ENCODE measurements at places on chromosomes 5 and 9.

GRCh38 chr5:98986587-98986986, 57.8 kb upstream of the CHD1 start:
- DNase-seq: no peak

DNA sequence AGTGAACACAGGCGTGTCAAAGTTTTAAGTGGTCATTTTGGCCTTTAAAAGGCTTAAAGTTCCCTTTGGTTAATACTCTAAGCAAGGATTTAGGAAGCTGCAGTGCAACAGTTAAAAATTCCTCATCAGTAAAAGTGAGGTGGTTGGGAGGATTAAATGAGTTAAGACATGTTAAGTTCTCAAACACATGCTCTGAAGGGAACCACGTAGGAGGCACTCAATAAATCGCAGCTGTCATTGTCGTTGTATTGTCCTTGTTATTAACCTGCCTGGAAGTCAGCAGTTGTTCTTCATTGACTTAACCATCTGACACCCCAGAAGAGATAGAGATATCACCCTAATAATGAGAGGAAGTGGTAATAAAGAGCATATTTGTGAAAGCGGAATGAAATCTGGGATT, 247.5 kb downstream of the MARCHF11 start:
- DNase-seq: no peak

- DNase-seq: no peak
These were observed 16.0 kb downstream of the TLE1 start for GRCh38 chr9:81673310-81673709.

DNA sequence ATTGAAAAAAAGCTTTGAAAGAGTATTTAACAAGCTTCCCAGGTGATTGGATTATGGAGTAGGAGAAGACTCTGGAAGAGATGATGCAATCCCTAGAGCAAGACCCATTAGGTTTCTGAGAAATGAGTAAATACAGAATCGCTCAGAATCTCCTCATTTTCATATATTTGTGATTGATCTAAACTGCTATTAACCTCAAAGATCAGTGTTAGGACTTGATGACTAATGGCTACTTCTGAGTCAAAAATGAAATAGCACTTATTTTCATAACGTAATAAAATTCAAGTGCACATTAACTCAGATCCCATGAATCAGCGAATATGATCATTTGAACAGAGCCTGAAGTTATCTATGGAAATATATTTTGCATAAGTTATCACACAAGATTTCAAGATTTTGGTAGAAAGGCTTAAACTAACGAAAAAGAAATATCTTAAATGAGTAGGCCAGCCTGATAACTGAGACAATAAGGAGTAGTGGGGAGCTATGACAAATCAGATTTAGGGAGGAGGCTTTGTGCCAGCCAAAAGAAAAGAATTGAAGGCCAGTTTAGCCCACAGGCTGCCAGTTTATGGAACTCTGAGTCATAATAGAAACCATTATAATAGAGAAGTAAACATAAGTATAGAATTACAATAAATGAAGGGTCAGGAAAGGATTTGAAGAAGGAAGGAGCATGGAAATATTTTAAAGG, 106.7 kb upstream of the OSMR start:
- DNase-seq: no peak

- DNase-seq: no peak
These were observed 144.1 kb upstream of the LRRTM2 start for GRCh38 chr5:139019211-139019610.

- DNase-seq: no peak
These were observed 18.4 kb downstream of the GM2A start for GRCh38 chr5:151271336-151271735.

- no peak for DNase-seq
These were observed 41.0 kb downstream of the RNF180 start for GRCh38 chr5:64206653-64207052.

DNA sequence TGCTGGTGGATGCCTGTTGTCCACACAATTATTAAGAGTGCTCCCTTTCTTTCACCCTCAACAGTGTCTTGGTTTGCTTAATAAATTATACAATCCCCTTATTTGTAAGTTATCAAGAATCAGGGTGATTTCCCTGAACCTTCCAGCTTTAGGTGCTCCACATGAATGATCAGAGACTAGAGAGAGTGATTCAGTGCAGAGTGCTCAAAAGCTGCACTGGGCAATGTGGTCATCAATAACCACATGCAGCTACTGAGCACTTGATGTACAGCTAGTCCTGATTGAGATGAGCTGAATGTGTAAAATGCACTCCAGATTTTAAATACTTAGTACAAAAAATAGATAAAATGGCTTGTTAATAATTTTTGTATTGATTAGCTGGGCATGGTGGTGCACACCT, 76.8 kb upstream of the TRIO start:
- DNase-seq: no peak

GRCh38 chr5:10860645-10861422, 99.8 kb upstream of the DAP start:
- DNase-seq: no peak

DNA sequence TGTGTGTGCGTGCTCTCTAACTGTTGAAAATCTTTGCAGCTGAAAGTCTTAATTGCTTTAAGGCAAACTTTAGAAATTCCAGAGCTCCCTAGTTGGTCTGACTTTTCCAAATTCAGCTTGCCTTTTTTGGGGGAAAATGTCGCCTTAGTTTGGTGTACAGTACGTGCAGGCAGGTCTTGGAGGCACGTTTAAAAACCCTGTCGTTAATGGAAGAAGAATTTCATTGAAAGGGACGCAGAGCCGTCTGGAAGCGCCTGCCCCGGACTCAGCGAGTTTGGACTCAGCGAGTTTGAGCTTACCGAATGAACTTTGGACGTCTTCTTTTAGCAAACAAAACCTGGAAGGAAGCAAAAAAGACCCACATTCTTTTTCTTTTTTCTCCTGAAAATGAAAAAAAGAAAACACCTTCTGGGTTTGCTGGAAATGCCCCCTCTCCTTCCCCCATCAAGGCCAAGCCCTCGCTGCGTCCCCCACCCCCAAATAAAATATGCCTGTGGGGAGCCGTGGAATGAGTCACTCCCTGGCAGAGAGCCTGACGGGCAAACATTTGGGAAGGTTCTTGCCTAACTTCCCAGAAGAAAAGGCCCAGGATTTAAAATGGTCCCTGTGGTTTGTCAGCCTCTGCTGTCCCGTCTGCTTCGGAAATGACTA, 1.5 kb downstream of the NEK6 start:
- DNase-seq: no peak

- DNase-seq: no peak
These were observed 52.1 kb downstream of the ABCA1 start for GRCh38 chr9:104875897-104876296.

GRCh38 chr5:143072734-143073133, 302.6 kb downstream of the ARHGAP26 start:
- DNase-seq: no peak

GRCh38 chr5:125484272-125484741, 737.9 kb upstream of the ZNF608 start:
- no peak for DNase-seq

All from stimulated activated naive CD8-positive, alpha-beta T cell treated with anti-CD3 and anti-CD28 coated beads, Interleukin-15, Interleukin-2, amounts not matched to agents 100 U/mL and 50 U/mL, for 24 hours (primary cell).